ENCODE measurements at places on chromosomes 2 and 18.

- DNase-seq: peak; percentile 73
Observed at GRCh38 chr2:136384531-136385303, 266.8 kb upstream of the CXCR4 start.

- no peak for DNase-seq
Observed at GRCh38 chr2:108253106-108253505, 13.3 kb downstream of the SULT1C3 start.

- no peak for DNase-seq
Observed at GRCh38 chr2:114157057-114157385, 267.1 kb downstream of the ACTR3 start.

- no peak for DNase-seq
Observed at GRCh38 chr2:75517547-75518230, 43.0 kb downstream of the EVA1A start.

DNA sequence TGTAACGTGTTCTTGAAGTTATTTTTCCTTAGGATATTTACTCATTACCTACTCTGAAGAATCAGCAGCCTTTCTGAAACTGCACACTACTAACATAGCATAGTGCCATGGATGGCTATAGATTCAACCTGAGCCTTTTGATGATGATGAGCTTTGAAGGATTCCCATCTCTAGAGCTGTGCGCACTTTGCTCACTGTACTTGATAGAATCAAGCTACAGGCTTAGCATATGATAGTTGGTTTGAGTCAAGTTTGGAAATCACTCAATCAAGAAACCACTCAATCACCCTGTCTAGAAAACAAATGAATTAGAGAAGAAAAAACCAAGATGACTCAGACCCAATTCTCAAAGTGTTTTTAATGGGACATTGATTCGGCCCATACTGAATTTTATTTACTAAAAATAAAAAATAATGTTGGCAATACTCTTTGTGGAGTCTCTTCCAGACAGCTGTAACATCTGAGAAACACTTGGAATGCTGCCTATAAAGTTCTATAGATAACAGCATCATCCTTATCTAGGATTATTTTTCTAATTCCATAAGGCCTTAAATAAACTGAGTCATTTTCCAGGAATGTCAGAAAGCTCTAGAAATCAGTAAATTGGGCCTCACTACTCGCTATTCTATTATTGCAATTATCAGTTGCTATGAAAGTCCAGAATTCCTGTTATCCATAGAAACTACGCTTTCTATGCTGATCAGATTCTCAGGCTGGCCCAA is 259.0 kb upstream of the ERBB4 start:
- DNase-seq: no peak

DNA sequence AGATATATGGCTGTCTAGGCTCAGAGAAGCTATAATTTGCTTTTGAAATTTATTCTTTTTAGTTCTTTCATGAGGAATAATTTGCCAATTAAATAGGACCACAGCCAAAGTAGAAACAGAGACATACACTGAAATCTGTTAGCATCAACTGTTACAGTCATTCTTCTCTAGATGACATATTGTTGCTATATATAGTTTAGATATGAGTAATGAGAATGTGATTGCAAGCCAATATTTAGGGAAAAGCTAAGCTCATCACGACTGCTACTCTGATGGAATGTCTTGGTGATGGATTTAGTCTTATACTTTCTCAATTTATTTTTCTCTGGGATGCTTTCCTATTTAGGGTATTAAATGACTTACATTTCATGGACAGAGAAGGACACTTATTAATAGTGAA is 259.1 kb downstream of the LNPK start:
- DNase-seq: no peak

Measured in CD4-positive, alpha-beta T cell treated with Interleukin-2 at 100 ng/mL for 4 hours (primary cell).